NCI-H446 treated with DMSO at 0.1 percent for 48 hours (cell line): ENCODE measurements at places on chromosomes 13 and 19.

DNA sequence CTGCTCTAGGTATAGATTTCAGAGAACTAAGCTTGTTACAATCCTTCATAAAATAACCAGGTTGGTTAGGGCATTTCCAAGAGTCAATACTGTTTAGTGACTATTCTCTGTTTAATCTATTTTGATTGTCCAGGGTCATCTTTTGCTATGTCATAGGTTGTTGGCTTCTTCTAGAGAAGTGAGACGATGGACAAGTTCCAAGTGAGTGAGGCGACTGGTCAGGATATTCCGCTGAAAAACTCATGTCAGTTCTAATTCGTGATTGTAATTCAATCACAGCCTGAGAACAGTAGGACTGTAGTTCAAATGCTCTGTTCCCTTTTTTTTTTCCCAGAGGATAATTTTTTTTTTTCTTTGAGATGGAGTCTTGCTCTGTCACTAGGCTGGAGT, 15.8 kb upstream of the ALOX5AP start:
- no peak for DNase-seq

DNA sequence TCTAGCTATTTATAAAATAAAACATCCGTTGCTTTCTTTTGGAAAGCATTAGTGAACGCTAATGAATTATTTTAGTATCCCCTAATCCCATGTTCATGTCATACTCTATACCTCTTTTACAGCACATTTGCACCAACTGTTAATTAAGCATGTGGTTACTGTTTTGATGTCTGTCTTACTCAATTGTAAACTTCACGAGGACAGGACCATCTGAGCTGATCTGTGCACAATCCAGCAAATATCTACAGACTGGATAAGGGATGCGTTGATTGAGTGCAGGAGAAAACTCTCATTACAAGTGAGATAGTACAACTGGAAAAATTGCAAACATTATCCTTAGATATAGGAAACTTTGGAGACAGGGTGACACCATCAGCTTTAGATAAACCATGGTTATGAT, 201.1 kb downstream of the PCDH20 start:
- DNase-seq = no peak

DNA sequence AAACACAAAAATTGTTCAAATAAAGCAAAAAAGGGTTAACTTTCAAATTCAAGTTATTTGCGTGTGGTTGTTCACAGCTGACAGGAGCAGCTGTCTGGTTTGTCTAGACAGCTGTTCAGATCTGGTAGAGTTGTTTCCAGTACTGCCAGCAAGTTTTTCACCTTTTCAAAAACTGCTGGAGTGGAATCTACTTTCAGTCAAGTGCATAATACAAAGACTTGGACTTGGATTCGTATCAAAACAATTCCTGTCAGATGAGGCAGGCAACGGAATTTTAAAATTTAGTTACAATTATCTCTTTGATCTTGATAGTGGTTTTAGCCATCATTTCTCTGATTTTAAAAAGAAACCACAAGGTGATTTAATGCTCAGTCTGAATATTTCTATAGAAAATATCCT, 51.7 kb upstream of the EEF1AKMT1 start:
- DNase-seq = peak; percentile 12

- DNase-seq = no peak
Measured at GRCh38 chr13:37138169-37138568, 32.7 kb upstream of the CSNK1A1L start.

GRCh38 chr13:30294004-30294403, 13.3 kb downstream of the KATNAL1 start:
- DNase-seq = no peak

DNA sequence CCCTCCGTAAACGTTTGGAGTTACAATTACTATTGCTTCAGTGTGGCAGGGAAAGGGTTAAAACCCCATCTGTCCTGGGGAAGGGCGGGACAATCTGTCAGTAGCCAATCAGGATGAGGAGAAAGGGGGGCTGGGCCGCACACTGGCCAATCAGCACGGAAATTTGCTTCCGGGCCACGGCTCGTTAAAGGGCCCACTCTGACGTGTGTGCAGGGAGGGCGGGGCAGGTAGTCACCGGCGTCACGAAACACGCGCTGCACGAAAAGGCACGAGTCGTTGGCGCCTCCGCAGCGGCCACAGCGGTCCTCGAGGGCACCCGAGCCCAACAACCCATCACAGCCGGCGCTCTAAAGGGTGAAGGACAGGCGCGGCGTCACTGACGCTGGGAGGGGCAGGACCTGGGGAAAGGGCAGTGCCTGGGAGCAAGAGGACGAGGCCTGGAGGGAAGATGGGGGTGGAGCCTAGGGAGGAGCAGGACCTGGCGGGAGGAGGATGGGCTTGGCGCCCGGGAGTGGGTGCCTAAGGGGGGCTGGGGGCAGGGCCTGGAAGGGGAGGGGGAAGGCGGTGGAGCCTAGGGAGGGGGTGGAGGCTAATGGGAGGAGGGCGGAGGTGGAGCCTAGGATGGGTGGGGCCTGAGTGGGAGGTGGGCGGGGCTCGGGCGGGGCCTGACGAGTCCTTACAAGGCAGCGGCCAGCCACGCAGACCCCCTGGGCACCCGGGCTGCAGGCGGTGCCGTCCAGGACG, 4.9 kb downstream of the ADAMTSL5 start:
- peak; percentile 98 for DNase-seq

- no peak for DNase-seq
Measured at GRCh38 chr19:8041531-8041931, 11.0 kb upstream of the CCL25 start.

DNA sequence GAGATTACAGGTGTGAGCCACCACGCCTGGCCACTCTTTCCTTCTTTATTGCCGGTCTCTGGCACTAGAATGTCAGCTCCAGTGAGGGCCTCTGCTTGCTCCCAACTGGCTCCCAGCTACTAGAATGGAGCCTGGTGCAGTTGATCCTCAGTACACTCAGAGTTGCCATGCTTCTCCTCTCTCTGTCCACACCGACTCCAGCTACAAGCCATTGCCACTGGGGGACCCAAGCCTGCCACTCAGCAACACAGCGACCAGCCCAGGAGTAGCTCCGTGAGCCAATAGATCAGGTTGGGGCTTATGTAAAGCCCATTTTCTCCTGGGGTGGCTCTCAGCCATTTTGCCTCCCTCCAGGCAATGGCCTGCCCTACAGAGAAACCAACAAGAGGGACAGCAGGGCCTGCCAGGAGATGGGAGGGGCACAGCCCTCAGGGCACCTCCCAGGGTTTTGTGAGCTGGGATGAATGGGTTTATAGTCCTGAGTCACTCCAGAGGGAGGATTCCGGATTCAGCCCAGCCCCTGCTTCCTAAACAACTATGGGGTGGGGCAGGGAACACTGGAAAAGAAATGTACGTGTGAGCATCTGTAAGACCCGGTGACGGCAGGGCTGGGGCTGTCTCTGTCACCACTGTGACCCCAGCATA, 36.5 kb downstream of the OPA3 start:
- no peak for DNase-seq

DNA sequence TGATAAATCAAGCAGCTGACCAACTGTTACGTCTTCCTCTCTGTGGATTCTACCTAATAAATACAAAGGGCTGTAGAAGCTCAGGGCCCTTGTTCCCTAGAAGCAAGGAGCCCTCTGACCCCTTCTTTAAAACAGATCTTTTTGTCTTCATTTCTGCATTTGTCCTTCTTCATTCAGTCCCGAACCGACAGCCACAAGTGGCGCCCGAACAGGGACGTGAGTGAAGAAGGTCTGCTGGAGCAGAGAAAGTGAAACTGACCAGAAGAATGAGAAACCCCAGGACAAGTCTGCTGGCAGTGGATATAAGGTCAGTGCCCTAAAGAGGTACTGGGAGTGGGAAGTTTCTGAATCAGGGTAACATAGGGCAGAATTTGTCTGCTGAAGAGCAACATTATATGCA, 13.1 kb downstream of the ZNF773 start:
- no peak for DNase-seq

- DNase-seq = no peak
Measured at GRCh38 chr13:26760832-26761582, 421 bp upstream of the GPR12 start.

GRCh38 chr13:46361276-46361934, 25.6 kb downstream of the RUBCNL start:
- no peak for DNase-seq

DNA sequence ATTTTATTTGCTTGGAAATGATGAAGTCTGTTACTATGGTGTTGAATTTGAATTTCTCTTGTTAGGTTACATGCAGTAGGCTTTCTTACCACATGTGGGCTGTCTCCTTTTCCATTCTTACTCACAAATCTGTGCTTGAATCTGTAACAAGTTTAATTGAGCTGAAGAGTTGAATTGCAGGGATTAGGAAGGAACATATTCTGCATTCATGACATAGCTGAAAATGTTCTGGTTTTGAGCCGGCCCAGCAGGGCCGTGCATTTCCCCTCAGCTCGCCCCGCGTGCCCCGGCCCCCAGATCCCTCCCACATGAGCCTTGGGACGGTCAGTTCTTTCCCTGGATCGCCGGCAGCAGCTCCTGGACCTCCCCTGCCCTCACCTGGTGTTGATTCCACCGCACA, 28.1 kb downstream of the TFDP1 start:
- no peak for DNase-seq

- DNase-seq = no peak
Measured at GRCh38 chr19:58332697-58333096, 5.9 kb downstream of the ZSCAN22 start.

- DNase-seq = no peak
Measured at GRCh38 chr13:64640002-64640401, 2590.1 kb downstream of the PCDH9 start.

DNA sequence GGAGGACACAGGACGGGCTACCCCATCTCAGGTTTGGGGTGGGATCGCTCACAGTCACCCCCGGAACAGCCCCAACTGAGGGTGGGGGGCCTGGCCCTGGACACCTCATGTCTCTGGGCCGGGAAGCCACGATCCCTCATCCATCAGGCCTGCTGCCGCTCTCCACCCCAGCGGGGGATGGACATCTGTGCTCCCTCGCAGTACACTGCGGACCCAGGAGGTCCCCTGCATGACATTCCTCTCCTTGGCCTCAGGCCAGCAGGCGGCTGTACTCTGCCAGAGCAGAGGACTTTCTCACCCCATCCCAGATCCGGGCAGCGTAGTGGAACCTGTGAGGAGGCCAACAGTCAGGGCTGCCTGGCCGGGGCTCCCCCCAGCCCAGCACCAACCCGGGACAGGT, 15.5 kb downstream of the IRGC start:
- DNase-seq = no peak

DNA sequence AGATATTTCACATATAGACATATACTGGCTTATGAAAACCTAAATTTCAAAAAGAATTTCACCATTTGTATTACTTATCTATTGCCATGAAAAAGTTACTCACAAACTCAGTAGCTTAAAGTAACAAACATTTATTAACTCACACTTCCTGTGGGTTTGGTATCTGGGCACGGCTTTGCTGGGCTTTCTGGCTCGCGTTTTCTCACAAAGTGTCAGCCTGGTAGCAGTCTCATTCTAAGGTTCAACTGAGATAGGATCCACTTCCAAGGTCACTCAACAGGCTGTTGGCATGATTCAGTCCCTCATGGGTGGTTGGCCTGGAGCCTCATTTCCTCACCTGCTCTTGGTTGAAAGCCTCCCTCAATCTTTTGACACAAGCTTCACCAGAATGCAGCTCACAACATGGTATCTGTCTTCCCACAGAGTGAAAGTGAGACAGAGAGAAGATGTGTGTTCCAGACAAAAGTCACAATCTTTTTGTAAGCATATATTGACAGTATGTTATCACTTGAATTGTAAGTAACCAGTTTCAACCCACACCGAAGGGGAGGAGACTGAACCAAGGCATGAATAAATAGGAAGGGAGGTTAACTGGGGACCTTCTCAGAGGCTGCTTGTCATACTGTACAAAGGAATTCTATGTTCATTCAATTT, 1065.8 kb upstream of the SPRY2 start:
- DNase-seq = no peak

GRCh38 chr19:54188215-54188871, 1.0 kb downstream of the MBOAT7 start:
- no peak for DNase-seq

DNA sequence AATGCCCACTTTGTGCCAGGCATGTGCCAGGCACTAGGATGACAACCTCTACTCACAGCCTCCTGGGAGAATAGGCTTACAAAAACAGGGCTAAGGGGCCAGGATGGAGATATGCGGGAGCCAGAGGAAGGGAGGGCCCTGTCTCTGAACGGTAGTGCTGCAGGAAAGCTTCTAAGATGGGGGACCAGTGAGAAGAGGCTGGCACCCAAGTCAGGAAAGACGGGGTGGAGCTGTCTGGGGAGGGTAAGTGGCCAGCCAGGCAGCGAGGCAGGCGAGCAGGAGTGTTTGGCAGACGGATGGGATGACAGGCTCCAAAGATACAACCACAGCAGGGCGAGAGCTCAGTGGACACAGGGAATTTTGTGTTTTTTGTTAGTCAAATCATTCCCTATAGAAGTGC, 44.7 kb upstream of the GPI start:
- DNase-seq = no peak

DNA sequence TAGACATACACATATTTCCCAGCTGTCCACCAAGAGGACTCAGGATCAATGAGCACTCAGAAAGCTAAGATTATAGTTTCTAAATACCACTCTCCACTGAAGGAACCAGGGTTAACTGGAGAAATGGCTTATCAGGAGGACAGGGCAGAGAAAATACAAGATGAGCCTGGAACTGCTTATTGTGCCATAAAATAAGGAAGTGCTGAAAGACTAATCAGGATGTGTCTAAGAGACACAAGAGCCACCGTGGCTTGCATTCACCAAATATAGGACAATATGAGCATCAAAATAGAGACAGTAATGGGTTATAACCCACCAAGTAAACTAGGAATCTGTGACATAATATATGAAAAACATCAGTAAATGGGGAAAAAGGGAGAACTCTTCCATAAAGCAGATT, 32.8 kb downstream of the KLF12 start:
- DNase-seq = no peak

GRCh38 chr13:37456041-37456440, 142.5 kb downstream of the POSTN start:
- DNase-seq = no peak
